ENCODE measurements at places on chromosomes 6 and 20. TPM values are rescaled to one million over a fixed set of nuclear protein-coding genes. Genes with fewer than 3 reads are reported as not detected.

Gene MRS2
- 20.2 TPM for total RNA-seq

DNA sequence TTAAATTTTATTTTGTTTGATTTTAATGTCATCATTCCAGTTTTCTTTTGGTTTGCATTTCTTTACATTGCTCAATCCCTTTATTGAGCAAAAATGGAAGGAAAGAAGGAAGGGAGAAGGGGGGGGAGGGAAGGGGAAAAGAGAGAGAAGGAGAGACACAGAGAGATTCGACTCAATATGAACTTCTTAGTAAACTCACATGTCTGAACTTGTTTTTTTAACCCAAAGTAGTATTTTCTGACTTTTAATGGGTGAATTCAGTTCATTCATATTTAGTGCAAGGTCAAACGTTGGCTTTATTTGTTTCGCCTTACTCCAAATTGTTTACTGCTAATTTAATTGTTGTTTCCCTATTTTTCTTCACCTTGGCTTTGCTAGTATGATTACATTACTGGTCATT lies 278.6 kb downstream of the COL12A1 start:
- no peak for DNase-seq

Gene OXT
- total RNA-seq, result not detected

Gene FAM209B
- not detected for total RNA-seq

GRCh38 chr6:157188213-157188612 lies 135.1 kb downstream of the TMEM242 start:
- DNase-seq, result no peak

Gene GPR31
- not detected for total RNA-seq

- DNase-seq, result no peak
Measured at GRCh38 chr6:103142902-103143301, 1716.8 kb downstream of the HACE1 start.

Gene LRRC73
- total RNA-seq, result 0.63 TPM

Gene RAE1
- total RNA-seq, result 15.0 TPM

DNA sequence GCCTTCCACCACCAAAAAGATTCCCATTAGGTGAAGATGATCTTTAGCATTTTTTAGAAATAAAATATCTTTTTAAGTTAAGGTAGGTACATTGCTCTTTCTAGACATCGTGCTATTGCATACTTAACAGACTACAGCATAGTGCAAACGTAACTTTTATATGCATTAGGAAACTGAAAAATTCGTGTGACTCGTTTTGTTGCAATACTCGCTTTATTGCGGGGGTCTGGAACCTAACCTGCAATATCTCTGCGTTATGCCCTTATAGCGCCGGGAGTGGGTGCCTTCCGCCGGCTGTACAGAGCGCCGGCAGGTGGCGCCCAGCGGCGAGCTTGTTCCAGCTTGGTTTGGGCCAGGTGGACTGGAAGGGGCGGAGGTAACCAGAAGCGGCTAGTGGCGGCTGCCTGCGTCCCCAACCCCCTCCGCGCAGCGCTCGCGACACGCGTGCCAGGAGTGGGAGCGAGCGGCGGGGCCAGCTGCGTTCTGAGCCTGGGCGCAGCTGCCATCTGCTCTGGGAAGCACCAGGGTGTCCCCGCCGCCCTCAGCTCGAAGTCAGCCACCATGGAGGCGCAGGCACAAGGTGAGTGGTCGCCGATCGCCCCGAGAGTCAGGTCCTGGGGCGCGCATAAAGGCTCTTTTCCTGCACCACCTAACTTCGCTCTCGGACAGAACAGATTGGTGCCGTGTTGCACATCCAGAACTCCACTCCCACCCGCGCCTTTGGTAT lies at the start of gene TPD52L1:
Gene TPD52L1, plus strand, starts transcription at position 383 of the 727 bp plus-strand sequence. Its CDS starts 179 bp downstream, at position 562.
- DNase-seq, result peak; percentile 36

Gene COL9A1
- not detected for total RNA-seq

DNA sequence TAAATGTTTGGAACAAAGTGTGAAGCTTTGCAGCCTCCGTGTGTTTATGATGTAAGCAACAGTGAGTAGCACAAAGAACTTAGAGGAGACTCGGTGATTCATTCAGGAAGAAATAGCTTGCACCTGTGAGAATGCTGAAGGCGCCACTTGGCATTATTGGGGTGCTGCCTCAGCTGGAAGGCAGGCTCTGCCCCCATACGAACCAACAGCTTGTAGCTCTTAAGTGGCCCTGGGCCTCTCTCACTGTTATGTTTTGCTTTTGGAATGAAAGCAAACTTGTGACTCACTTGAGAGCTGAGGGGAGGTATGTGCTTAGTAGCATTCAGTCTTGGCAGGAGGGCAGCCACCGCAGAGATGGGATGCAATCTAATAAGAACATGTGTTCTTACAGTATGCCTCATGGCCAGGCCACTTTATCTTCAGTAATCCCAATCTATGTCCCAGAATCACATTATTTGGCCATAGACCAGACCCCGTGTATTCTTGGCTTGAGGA lies 310.7 kb downstream of the EYA4 start:
- no peak for DNase-seq

GRCh38 chr6:118867181-118867580 lies 26.8 kb upstream of the ASF1A start:
- no peak for DNase-seq

Gene WFDC12
- not detected for total RNA-seq

- DNase-seq, result no peak
Measured at GRCh38 chr6:40640599-40641227, 53.5 kb upstream of the LRFN2 start.

DNA sequence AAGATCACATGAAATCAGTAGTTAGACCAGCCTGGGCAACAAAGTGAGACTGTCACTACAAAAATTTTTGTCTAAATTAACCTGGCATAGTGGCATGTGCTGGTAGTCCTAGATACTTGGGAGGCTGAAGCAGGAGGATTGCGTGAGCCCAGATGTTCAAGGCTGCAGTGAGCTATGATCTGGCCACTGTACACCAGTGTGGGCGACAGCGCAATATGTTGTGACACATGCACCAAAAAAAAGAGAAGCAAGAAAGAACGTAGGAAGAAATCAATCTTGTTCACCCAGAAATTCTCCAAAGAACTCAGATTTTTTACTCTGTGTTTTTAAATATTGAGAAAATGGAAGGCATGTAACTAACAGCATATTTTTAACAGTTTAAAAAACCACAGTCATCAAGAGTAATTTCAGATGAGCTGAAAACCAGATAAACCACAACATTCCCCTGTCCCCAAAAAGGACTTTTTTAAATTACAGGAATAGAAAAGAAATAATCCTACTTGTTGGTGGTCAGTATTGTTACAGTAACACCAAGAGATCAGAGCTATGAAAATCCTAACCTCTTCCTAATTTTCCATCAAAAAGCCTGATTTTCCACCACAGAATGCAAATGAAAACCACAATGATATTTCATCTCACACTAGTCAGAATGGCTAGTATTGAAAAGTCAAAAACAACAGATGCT lies 240.2 kb downstream of the KHDC1L start:
- DNase-seq, result no peak

- DNase-seq, result no peak
Measured at GRCh38 chr6:135235716-135236115, 54.6 kb downstream of the MYB start.

GRCh38 chr6:11514672-11515071 lies 22.9 kb upstream of the TMEM170B start:
- DNase-seq, result no peak

DNA sequence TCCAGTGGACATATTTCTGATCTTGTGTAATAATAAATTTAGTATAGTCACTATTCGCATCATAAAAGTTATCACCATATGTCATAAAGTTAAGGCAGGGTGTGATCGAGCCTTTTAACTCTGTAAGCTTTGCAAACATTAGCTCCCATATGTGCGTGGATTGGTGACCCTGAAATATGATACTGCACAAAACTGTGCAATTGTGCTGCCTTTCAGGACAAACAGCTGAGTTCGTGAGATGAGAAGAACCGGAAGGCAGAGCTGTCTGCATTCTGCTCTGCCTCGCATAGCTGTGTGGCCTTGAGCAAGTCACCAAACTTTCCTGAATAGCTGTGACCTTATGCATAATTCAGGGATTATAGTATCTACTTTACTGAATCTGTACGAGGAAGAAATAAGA lies 3.2 kb upstream of the PLEKHG1 start:
- DNase-seq, result no peak

Gene NFKBIL1
- 24.2 TPM for total RNA-seq

DNA sequence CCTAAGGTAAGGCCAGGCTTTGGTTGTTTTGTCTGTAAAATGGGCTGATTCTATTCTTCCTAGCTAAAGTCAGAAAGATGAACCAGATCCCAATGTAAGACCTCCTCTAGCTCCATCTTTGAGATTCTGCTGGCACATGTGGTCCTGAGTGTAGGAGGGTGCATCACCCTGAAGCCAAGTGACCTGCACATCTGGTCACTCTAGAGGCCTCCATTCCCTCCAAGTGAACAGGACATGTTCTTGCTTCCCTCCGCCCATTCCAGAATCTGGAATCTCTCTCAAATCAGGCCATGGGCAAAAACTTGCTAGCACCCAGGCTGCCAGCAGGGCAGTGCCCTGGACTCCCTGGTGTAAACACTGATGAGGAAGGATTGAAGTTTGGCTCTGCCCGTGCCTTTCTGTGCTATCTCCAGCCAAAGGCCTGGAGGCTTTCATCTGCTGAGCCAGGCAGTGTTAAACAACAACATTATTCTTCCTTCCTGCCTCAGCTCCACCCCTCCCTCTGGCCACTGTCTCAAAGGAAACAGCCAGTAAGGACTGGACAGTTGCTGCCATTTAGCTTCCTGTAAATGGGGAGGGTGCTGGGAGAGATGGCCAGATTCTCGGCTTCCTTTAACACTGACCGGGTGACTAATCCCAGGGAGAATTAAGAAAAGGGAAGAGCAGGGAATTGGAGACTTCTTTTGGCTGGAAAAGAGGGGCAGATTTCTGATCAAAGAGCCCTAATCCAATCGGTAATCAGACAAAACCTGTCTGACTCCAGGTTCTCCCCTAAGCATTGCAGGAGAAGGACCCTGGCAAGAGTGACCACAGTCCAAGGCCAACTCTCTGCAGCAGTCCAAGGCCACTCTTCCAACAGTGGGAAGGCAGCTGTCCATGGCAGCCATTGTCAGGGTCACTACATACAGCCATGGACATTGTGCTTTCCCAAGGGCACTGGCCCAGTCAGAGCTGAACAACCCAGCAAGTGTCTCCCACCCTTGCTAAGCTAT lies 19.5 kb upstream of the ADGRF1 start:
- no peak for DNase-seq

- no peak for DNase-seq
Measured at GRCh38 chr6:19137505-19137904, 699.7 kb upstream of the ID4 start.

DNA sequence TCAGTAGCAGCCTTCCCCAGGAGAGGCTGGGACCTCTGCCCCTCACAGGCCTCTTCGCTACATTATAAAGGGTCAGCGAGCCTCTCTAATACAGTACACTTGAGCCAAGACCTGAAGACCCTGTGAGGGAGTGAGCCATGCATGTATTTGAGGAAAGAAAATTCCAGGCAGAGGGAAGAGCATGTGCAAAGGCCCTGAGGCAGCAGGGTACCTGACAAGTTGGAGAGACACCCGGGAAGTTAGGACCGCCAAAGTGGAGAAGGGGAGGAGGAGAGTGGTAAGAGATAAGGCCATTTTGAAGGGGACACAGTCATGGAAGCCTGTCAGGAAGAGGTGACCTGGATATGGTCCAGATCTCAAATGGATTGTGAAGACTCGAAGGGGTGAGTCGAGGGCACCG lies 219.3 kb upstream of the RNF24 start:
- no peak for DNase-seq

- no peak for DNase-seq
Measured at GRCh38 chr20:14521436-14521835, 184.0 kb upstream of the FLRT3 start.

Gene EPPIN
- not detected for total RNA-seq

- no peak for DNase-seq
Measured at GRCh38 chr20:57514273-57514751, 10.6 kb downstream of the CTCFL start.

Gene HNF4A
- 0.78 TPM for total RNA-seq

DNA sequence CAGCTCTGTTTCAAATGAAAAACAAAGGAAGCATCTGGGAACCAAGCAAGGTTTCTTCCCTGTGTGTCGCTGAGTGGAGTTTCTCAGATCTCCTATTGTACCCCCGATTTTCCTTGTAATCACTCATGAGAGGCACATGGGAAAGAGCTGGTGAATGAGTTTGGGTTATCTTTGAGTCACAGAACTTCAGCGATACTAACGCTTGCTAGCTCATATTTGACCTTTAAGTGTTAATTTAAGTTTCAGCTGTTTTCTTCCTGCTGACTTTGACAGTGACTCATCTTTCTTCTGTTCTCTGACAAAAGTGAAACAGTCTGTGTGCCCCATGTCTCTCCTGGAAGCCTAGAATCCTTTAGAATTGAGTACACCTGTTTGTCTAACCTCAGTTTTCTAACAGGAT lies 261.1 kb upstream of the RGS17 start:
- DNase-seq, result no peak

Gene SLC17A5
- total RNA-seq, result 36.8 TPM

GRCh38 chr6:125267806-125268523 lies 33.8 kb downstream of the HDDC2 start:
- no peak for DNase-seq

- no peak for DNase-seq
Measured at GRCh38 chr20:8043687-8044282, 24.2 kb upstream of the TMX4 start.

DNA sequence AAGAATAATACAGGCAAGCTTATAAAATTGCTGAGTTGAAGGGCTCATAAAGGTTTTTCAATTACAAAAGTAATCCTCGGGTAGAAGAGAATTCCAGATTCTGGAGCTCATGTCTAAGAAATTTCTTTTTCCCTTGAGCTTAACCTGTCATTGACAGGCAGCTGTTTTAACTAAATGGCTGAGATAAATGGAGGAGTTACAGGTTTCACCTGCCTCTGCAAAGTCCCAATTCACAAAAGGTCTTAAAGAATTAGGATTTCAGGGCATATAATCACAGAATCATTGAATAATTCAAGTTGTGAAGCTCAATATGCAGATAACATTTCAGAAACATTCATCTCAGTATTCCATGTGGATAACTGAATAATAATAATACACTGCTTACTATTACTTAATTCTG lies 660.1 kb upstream of the NRSN1 start:
- DNase-seq, result no peak

Gene CST5
- not detected for total RNA-seq

Gene GJA10
- total RNA-seq, result not detected

Gene PHACTR3
- not detected for total RNA-seq

DNA sequence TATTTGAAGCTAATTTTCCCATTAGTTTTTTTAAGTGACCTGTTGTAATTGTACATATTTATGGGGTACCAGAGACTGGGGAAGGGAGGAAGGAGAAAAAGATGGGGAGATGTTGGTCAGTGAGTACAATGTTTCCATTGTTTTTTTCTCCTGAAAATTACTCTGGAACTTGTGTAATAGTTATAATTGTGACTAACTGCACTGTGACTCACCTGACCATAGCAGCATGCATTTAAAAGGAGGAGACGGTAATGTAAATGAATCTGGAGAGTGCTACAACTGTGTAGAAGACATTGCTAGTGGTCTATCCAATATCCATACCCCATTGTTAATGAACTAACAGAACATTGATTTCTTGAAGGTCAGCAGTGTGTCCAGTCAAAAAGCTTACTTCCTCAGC lies 133.4 kb downstream of the RFPL4B start:
- no peak for DNase-seq

DNA sequence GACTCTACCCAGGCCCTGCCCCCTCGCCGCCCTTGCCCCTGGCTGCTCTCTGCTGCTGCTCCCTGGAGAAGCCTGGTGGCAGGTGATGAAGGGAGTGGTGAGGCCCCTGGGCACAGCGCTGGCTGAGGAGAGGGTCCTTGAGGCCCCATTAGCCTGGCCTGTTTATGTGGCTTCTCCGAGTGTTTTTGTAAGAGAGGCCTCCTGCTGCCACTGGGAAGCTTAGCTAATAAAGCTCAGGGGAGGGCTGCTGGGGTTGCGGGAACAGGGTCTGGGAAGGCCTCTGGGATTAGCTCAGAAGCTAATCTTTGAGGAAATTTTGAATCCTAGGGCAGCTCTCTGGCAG lies 15.5 kb downstream of the EBF4 start:
- DNase-seq, result no peak

Gene SGK2
- total RNA-seq, result 2.4 TPM
